ENCODE measurements at places on chromosomes 11 and 22.

- no peak overlapping the region for H3K27ac ChIP-seq
- no peaks in the 10 kb centered on the region for H3K27me3 ChIP-seq
- no peak overlapping the region for H3K4me3 ChIP-seq
- DNase-seq, result no peak
- H3K4me1 ChIP-seq, result no peaks in the 10 kb centered on the region
Observed at GRCh38 chr22:49702068-49702397, 125.6 kb downstream of the BRD1 start.

DNA sequence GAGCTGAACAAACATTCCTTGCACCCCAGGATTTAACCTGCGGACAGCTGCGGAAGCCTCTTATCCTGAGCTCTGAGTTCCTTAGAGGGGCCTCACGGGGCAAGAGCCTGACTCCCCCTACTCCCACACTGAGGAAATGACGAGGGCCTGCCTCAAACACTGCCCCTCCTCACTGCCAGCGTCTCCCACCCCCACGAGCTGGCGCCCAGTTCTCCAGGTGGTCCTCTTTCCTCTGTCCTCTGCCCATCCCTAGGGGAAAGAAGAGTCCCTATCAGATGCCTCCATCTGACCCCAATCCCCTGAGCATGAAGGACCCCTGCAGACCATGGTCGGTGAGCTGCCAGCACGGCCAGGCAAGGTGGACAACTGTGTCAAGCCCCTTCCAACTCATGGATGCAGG lies 14.3 kb downstream of the CHST1 start:
- DNase-seq, result no peak
- no peak overlapping the region for H3K4me3 ChIP-seq
- no peaks in the 10 kb centered on the region for H3K27me3 ChIP-seq
- no peak overlapping the region for H3K27ac ChIP-seq

DNA sequence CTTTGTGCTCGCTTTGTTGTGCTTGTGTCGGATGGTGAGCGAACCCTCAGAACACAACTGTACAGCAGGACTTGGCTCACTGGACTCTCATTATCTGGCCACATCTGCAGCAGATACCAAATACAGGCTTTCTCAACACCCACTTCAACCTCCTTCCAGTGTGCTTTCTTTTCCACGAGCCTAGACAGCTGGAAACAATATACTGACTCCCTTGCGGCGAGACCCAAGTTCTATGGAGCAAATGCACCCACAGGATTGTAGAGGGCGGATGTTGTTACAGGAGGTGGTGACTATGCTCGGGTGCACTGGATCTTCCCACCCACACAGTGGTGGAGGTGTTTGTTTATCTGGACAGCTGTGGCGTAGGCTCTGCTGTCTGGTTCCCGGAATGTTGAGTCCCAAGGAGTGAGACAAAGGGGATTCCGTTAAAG lies 204.3 kb downstream of the TENM4 start:
- H3K4me3 ChIP-seq, result no peak overlapping the region
- H3K36me3 ChIP-seq, result no peaks in the 10 kb centered on the region
- H3K4me1 ChIP-seq, result peaks cover 13% of the 10 kb centered on the region
- H3K27ac ChIP-seq, result peak overlapping the region; percentile 44
- DNase-seq, result no peak

- H3K4me1 ChIP-seq, result peaks cover 26% of the 10 kb centered on the region
- no peak overlapping the region for H3K4me3 ChIP-seq
- no peak overlapping the region for H3K27ac ChIP-seq
- DNase-seq, result no peak
- H3K27me3 ChIP-seq, result no peaks in the 10 kb centered on the region
Observed at GRCh38 chr11:102007567-102008437, 39.4 kb upstream of the CFAP300 start.

DNA sequence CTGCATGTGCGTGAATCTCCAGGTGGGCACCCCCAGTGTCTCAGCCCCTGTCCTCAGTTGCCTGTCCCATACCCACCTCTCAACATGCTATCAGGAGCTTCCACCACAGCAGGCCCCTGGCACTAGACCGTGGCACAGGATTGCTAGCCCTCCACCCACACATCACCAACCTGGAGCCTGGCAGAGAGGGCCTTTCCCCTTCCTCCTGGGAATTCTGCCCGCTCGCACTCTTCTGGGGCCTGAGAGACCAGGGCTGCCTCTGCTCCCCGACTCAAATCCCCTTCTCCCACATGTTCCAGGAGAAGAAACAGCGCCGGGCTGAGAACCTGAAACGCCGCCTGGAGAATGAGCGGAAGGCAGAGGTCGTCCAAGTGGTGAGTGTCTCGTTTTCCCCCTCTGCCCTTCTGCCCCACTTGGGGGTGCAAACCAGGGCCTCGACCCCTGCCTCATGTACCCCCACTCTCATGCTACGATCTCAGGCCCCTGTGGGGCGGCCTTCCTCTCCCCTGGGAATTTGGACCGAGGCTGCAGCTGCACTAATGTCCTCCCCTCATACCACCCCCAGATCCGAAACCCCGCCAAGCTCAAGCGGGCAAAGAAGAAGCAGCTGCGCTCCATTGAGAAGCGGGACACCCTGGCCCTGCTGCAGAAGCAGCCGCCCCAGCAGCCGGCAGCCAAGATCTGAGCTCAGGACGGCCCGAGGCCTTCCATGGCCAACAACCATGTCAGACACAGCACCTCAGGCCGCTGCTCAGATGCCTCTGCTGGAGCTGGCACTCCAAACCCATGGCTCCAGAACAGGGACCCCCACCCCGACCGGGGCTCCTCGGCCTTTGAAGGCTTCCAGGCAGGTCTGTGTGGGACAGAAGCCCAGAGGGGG lies 5.9 kb downstream of the PTGDR2 start:
- H3K27ac ChIP-seq, result no peak overlapping the region
- H3K36me3 ChIP-seq, result peaks cover 38% of the 10 kb centered on the region
- H3K27me3 ChIP-seq, result no peaks in the 10 kb centered on the region
- no peak overlapping the region for H3K4me3 ChIP-seq
- peaks cover 1% of the 10 kb centered on the region for H3K4me1 ChIP-seq

- H3K27ac ChIP-seq, result peak within 1 kb of the TSS; percentile 61
- H3K4me3 ChIP-seq, result no peak within 1 kb of the TSS
- no peak for DNase-seq
- peaks cover 16% of the 10 kb centered on the region for H3K4me1 ChIP-seq
Observed at GRCh38 chr11:114678125-114679036, at the start of gene NXPE2. Gene NXPE2 (plus strand): TSS chr11:114678527. CDS start chr11:114678576, 49 bp downstream.

DNA sequence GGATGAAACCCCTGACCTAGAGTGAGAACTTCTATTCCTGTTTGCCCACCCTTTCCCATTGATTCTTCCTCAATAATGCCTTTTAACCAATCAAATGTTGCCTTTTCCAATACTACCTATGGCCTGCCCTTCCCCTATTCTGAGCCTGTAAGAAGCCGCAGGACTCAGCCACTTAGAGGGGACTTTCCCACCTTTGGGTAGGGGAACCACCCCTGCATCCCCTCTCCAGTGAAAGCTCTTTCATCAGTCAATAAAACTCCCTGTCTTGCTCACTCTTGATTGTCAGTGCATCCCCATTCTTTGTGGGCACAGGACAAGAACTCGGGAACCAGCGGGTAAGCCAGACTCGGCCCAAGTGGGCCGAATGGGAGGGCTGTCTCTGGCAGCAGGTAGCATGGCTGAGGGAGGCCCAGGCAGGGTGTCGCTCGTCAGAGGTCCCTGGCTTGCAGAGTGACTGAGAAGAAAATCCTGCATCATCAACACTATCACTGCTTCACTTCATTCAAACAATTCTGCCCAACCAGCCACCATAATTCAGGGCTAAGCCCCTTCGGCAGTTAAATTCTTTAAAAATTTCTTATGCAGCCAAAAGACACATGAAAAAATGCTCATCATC lies 30.4 kb downstream of the LDHAL6A start:
- no peaks in the 10 kb centered on the region for H3K4me1 ChIP-seq
- no peaks in the 10 kb centered on the region for H3K36me3 ChIP-seq
- no peak overlapping the region for H3K4me3 ChIP-seq

GRCh38 chr11:110187731-110188130 lies 94.5 kb downstream of the ZC3H12C start:
- no peaks in the 10 kb centered on the region for H3K4me1 ChIP-seq
- no peaks in the 10 kb centered on the region for H3K27me3 ChIP-seq
- DNase-seq, result no peak
- no peaks in the 10 kb centered on the region for H3K36me3 ChIP-seq

DNA sequence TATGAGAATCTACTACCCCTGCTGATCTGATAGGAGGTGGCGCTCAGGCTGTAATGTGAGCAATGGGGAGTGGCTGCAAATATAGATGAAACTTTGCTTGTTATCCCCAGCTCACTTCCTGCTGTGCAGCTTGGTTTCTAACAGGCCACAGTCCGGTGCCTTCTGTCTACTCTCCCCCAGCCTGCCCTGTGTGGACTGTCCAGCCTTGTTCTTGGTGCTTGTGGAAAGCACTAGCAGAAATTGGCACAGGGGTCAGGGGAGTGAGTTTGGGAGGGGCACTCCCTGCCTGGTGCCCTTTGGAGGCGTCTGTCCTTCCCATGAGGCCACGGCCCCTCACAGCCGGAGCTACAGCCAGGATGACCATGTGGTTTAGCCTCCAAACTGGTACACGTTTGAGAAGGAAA lies 14.3 kb downstream of the MOV10L1 start:
- H3K27ac ChIP-seq, result no peak overlapping the region
- DNase-seq, result no peak
- no peaks in the 10 kb centered on the region for H3K4me1 ChIP-seq
- H3K27me3 ChIP-seq, result no peaks in the 10 kb centered on the region

DNA sequence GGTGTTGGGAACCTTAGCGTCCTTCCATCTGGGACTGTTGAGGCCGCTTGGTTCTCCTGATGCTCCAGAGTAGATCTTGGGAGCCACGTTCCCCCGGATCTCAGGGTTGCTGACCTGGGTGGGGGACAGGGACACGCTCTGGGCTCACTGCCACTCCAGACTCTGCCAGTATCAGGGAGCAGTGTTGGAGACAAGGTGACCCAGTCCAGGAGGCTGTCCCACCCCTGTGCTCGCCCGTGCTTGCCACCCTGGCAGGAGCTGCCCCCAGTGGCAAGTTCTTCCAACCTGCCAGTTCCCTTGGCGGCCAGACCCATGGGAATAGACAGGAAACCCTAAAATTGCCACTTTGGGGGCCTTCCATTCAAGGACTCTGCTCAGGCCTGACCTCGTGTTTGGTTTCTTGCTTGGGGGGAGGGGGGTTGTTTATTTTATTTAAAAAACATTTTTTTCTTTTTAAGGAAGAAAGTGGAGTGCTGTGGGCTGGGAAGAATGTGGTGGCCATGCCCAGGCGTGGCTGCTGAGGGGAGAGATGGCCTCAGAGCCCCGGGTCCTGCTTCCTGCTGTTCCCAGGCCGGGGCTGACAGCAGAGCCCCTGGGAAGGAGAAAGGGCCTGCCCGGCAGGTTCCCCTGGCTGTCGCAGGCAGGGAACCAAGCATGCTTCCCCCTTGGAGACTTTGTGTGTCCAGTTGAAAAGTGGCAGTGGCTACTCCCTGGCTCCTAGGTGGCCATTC lies 7.2 kb downstream of the GRK2 start:
- DNase-seq, result no peak
- H3K4me3 ChIP-seq, result no peak overlapping the region
- peak overlapping the region; percentile 92 for H3K27ac ChIP-seq
- peaks cover 6% of the 10 kb centered on the region for H3K36me3 ChIP-seq
- peaks cover 100% of the 10 kb centered on the region for H3K4me1 ChIP-seq

DNA sequence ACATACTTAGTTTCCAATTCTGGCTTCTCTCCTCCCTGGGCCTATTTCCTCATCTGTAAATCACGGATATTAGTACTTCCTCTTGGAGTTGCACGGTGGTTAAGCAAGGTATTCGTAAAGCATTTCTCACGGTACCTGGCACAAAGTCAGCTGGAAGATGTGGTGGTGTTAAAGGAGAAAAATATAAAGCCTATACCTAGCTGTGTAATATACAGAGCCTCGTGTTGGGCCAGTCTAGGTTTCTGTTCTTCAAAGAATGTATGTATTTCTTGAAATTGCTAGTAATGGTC lies 47.2 kb downstream of the DBX1 start:
- DNase-seq, result no peak
- peak overlapping the region; percentile 87 for H3K27ac ChIP-seq
- H3K36me3 ChIP-seq, result no peaks in the 10 kb centered on the region

GRCh38 chr22:22959147-22959827 lies 71.7 kb downstream of the IGLL5 start:
- H3K27me3 ChIP-seq, result no peaks in the 10 kb centered on the region
- no peak overlapping the region for H3K4me3 ChIP-seq
- no peak overlapping the region for H3K27ac ChIP-seq
- no peaks in the 10 kb centered on the region for H3K4me1 ChIP-seq
- no peak for DNase-seq
- no peaks in the 10 kb centered on the region for H3K36me3 ChIP-seq

GRCh38 chr11:82895437-82896091 lies 4.7 kb downstream of the PRCP start:
- H3K4me1 ChIP-seq, result peaks cover 16% of the 10 kb centered on the region
- no peak for DNase-seq
- no peak overlapping the region for H3K27ac ChIP-seq
- no peak overlapping the region for H3K4me3 ChIP-seq

- H3K36me3 ChIP-seq, result no peaks in the 10 kb centered on the region
- H3K4me3 ChIP-seq, result no peak overlapping the region
Observed at GRCh38 chr11:110075847-110076208, 17.4 kb upstream of the ZC3H12C start.

- H3K36me3 ChIP-seq, result no peaks in the 10 kb centered on the region
- no peaks in the 10 kb centered on the region for H3K27me3 ChIP-seq
- DNase-seq, result no peak
- peak overlapping the region; percentile 87 for H3K27ac ChIP-seq
Observed at GRCh38 chr22:30198152-30198825, 48.3 kb downstream of the LIF start.

DNA sequence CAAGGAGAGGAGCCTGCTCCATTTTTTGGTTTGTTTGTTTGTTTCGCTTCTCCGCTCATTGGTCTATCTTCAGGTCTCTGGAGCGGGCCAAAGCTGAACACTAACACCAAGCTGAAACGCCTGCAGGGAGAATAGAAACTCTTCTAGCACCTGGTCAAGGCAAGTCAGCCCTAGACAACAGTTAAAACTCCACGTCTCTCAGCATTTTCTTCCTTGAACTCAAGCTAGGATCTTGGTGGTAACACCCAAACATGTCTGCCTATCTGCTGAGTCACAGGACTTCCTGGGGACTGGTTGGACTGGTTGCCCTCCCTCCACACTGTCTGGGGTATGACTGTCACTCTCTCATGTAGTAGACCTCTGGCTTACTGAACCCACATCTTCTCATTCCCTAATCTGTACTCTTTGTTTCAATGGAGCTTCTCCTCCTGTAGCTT lies 23.9 kb upstream of the RBFOX2 start:
- no peaks in the 10 kb centered on the region for H3K4me1 ChIP-seq
- no peaks in the 10 kb centered on the region for H3K27me3 ChIP-seq
- no peak overlapping the region for H3K27ac ChIP-seq
- H3K36me3 ChIP-seq, result no peaks in the 10 kb centered on the region

GRCh38 chr11:58061813-58062212 lies 31.1 kb downstream of the OR6Q1 start:
- H3K27me3 ChIP-seq, result no peaks in the 10 kb centered on the region
- DNase-seq, result no peak
- no peak overlapping the region for H3K27ac ChIP-seq
- H3K4me1 ChIP-seq, result no peaks in the 10 kb centered on the region

All from vagina (tissue), 2 donors.